ENCODE measurements at places on chromosomes 6 and 20. TPM values are rescaled to one million over a fixed set of nuclear protein-coding genes. Genes with fewer than 3 reads are reported as not detected.
A peak's percentile ranks its signal among the peaks of the same experiment; 100 is the strongest.

The CST1 gene
- 2.7 TPM for total RNA-seq

The TP53INP2 gene
- 3.3 TPM for total RNA-seq

The CASS4 gene
- total RNA-seq = 0.12 TPM

The SYCP2 gene
- 2.1 TPM for total RNA-seq

GRCh38 chr6:153002613-153003365 lies at the start of gene MTRF1L:
MTRF1L (minus strand) TSS chr6:153002709; CDS start chr6:153002685, 24 bp downstream.
- H3K27ac ChIP-seq = peak within 1 kb of the TSS; percentile 89
- H3K4me1 ChIP-seq = peaks cover 10% of the 10 kb centered on the region
- H3K36me3 ChIP-seq = no peaks in the 10 kb centered on the region
- peak within 1 kb of the TSS; percentile 93 for H3K4me3 ChIP-seq
- peak; percentile 99 for DNase-seq

DNA sequence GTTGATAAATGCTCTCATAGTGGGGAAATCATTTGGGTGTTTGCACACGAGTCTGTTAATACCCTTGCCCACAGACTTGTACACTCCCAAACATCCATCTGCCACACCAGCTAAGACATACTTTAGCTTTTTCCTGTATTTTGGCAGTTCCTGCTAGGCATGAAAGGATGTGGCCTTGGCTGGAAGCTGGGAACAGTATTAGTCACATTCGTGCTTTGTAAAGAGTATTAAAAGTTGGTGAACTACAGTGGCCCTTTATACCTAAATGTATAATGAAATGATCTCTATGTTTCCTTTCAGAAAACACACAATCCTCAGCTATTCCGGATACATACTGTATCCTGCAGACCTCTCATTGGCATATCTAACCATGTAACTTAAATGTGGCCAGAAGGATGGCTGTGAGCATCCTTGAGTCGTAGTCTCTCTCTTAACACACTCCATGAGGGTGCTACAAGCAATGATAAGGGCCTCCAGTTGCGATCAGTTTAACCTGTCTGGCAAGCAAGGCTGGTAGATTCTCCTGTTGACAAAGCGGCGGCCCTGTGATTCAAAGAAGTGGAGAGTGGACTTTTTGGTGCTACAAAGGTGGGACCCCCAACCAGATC lies 1.5 kb downstream of the LEMD2 start:
- peak overlapping the region; percentile 86 for H3K4me3 ChIP-seq
- peak overlapping the region; percentile 72 for H3K27ac ChIP-seq
- H3K4me1 ChIP-seq = peaks cover 57% of the 10 kb centered on the region
- peaks cover 12% of the 10 kb centered on the region for H3K36me3 ChIP-seq
- no peaks in the 10 kb centered on the region for H3K27me3 ChIP-seq

- H3K27ac ChIP-seq = no peak overlapping the region
- peak; percentile 92 for DNase-seq
- no peaks in the 10 kb centered on the region for H3K36me3 ChIP-seq
- no peaks in the 10 kb centered on the region for H3K27me3 ChIP-seq
Measured at GRCh38 chr20:24917797-24918578, 31.1 kb upstream of the CST7 start.

- no peaks in the 10 kb centered on the region for H3K4me1 ChIP-seq
Measured at GRCh38 chr6:89449193-89449592, 16.2 kb downstream of the ANKRD6 start.

Measured in GM23338 (cell line).